Kidney epithelial cell (primary cell): ENCODE measurements at places on chromosomes 3 and 15. TPM values are rescaled to one million over a fixed set of nuclear protein-coding genes. Genes with fewer than 3 reads are reported as not detected.
A peak's percentile ranks its signal among the peaks of the same experiment; 100 is the strongest.

DNA sequence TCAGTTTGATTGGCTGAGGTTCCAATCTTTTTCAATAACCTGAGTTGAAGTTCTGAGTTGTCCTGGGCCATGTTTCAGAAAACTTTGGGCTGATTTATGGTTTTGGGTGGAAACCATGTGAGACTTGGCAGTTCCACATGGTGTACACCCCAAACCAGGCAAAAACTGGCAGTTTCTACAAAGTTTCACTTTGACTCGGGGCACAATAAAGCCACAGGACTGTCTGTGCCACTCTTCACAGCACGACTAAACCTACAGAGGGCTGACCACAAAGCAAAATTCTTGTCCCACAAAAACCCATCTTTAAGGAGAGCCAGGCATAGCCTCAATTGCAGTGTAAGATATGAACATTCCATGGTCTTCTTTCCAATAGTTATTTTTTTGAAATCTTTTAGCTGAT, 155.0 kb downstream of the DUT start:
- DNase-seq, result no peak

- DNase-seq, result peak; percentile 80
Observed at GRCh38 chr15:96285305-96285704, 45.2 kb upstream of the NR2F2 start.

The UNC13C gene
- total RNA-seq, result 0.14 and 0.21 TPM in 2 replicates

The GOLGA6A gene
- not detected in 2 replicates for total RNA-seq

The SRGAP3 gene
- 2.7 and 4.9 TPM in 2 replicates for total RNA-seq

The ACAD11 gene
- total RNA-seq, result 15.2 and 24.7 TPM in 2 replicates

DNA sequence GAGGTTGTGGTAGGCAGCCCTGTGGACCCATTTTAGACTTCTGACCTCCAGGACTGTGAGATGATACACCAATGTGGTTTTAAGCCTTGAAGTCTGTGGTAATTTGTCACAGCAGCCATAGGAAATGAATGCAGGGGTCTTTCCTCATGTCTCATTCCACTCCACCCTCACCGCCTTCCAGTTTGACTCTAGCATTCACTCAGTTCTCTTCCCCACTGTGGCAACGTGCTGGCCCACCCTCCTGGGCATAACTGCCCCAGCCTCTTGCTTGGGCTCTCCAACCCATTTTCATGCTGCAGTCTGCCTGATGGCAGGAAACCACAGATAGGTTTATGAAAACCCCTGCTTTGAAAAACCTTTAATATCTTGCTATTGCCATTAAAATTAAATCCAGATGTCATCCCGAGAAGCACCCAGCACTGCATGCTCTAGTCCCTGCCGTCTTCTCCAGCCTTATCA, 7.3 kb upstream of the TRNT1 start:
- no peak for DNase-seq

DNA sequence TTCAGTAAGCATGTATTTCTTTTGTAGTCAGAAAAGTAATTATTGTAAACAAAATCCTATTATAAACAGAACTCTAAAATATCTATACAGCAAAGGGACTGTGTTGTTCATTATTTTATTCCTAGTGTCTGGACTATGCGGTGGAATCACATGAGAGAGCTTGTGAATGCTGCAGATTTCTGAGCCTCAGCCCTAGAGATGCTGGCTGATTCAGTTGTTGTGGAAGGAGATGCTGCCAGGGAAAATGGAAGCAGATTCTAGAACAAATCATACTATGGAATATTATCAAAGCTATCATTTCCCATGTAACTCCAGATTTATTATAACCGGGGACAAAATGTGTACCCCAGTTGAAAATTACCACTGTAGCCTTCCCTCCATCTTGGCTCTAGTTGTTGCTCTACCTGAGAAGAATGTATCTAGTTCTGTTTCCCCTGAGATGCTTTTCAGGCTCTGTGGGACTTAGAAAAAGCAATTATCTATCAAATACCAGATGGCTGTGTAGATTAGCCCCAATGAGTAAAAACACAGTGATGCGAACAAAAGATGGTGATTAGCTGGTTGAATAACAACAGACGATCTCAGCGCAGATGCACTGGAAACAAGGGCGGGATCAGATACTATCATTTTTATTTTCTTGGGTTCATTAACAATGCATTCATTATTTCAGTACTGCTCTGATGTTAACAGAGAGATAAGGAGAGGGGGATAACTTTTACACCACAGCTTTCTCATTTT, 131.3 kb downstream of the TMEM108 start:
- DNase-seq, result no peak

The POTEB gene
- total RNA-seq, result not detected in 2 replicates

GRCh38 chr3:114418724-114419543, 125.1 kb downstream of the TIGIT start:
- peak; percentile 45 for DNase-seq

The EXD1 gene
- total RNA-seq, result 0.17 TPM in 1 of 2 replicates, not detected in the other

DNA sequence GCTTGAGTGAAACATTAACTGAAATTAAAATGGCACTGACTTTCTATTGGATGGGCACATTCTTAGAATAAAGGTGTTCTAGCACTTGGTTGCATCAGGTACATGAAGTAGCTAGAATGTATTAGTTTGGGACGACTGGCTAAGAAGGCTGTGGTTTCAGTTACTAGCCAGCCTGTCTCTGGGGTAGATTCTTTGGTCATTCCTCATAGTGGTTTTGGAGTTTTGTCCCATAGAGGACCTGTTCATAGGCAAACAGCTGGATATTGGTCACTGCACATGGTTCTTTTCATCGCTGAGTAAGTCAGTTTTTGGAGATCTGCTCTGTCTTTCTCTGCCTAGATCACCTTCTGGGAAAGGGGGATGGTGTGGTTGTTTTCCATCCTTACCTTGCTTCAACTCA, 55.3 kb downstream of the ADAMTSL3 start:
- DNase-seq, result peak; percentile 47

DNA sequence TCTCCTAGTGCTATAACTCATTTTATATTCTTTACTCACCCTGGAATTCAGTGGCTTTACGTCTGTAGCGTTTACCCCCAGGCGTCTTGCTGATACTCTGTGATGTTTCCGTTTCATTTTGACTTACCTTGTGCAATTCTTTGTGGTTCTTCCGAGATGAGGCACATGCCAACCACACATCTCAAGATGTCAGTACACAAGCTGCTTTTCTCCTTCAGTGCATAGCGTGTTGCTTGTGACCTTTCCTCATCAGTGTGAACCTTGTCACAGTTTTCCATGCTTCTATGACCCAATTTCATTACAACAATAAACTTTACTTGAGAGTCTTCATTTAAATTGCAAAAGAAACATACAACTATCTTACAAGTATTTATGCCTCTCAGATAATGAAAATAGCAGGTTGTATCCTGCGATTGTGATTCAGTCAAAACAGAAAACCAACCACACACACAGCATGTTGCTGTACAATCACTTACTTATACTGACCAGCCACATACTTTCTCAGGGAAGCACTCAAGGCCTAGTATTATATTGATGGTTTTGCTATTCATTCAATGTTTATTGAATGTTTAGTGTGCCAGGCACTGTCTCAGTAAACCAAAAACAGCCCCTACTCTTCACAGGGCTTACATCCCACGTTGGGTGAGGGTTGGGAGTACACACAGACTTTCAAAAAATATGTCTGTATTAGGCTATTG, 4.6 kb upstream of the TBL1XR1 start:
- DNase-seq, result no peak

GRCh38 chr15:31265871-31266711, 60.5 kb upstream of the KLF13 start:
- no peak for DNase-seq

DNA sequence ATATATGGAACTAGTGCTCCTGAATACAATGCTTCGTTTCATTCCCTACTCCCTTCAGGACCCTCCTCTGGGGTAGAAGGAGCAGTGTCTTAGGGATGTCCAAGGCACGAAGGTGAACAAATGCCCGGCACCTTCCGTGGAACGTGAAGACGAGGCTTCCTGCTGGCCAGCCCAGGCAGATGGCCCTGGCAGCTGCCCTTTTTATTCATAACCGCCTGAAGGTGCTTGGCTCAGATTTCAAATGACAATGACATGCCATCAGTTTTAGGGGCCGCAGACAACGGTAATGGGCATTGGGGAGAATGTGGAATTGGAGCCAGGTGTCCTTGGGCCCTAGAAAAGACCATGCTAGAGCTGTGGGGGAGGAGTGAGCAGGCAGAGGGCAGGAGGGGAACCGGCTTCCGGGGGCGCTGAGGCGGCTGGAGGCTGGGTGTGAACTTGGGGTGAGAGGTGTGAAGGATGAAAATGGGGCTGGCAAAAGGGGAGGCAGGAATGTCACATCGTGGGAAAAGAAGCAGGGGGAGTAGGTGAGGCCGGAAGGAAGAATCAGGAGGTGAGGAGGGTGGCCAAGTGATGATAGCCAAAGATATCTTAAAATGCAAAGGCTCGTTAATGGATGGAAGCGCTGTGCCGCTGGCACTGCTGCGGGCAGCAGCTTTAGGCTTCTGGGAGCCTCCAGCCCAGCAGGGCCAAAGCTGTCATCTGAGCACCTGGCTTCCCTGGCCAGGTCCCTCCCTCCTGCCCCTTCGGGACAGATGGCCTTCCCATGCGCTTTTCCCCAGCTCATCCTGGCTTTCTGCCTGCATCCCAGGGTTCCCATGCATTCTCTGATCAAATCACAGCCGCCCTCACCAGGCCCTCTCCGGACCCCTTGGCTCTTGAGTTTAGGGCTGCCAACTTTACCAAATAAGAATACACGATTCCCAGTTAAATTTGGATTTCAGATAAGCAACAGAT, 93.7 kb downstream of the TMEM266 start:
- no peak for DNase-seq

The ICE2 gene
- 18.6 and 34.8 TPM in 2 replicates for total RNA-seq

- no peak for DNase-seq
Observed at GRCh38 chr15:88604381-88605188, 16.6 kb upstream of the AEN start.

DNA sequence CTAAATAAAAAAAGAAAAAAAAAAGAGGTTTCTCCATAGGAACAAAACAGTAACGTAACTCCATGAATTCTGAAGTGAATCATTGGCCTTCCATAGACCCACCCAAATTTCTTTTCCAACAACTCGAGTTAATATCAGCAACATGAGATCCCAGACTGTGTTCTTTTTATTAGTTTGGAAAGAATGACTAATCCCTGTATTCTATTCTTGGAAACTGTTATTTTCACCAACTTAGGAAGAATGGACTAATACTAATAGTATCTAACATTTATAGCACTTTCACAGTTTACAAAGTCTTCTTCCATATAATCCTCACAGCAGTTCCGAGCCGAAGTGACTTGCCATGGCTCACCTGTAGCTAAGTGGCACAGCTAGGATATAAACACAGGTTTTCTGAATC, 72.7 kb upstream of the SLC4A7 start:
- no peak for DNase-seq

The KNG1 gene
- not detected in 2 replicates for total RNA-seq

- DNase-seq, result no peak
Observed at GRCh38 chr3:125587039-125587648, 8.2 kb downstream of the OSBPL11 start.

GRCh38 chr15:99169769-99170311, 65.0 kb downstream of the SYNM start:
- no peak for DNase-seq

The GOLGA6L9 gene
- 4.3 and 4.9 TPM in 2 replicates for total RNA-seq

GRCh38 chr3:71585887-71586809, 2.6 kb upstream of the FOXP1 start:
- DNase-seq, result no peak

The GOLGA6D gene
- not detected in 2 replicates for total RNA-seq

The CMTM6 gene
- total RNA-seq, result 83.7 and 102 TPM in 2 replicates

DNA sequence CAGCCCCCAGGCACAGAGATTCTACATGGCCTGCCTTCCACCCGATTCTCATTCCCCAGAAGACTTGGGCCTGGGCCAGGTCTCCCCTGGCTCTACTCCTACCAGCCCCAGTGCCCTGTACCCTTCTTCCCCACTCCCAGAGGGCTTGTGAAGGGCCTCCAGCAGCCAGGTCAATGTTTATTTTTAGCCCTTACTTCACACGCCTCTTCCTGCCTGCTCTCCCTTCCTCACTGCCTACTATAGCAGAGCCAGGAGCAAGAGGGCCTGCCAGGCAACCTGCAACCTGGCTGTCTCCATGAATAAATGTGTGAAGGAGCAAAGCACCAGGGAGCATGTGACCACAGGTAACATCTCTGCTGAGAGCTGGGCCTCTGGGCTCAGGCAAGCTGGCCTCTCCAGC, 26.4 kb upstream of the APEH start:
- no peak for DNase-seq

The CERS3 gene
- total RNA-seq, result not detected in 2 replicates

DNA sequence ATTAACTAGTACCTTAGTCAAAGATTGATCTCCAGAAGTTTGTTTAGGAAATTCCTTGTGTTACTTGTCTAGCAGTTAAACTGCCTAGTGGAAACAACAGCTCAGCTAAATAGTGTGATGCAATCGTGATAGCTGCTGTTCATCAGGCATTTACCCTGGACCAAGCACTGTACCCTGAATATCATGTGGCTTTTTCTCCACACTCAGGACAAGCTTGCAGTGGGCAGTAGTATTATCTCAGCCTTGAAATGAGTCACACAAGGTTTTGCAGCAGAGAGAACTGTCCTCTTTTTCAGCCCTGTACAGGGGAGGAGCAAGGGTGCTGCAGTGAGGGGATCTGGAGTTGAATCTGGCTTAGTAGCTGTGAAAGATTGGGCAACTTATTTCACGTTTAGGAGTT, 208.4 kb downstream of the TP63 start:
- peak; percentile 90 for DNase-seq

- no peak for DNase-seq
Observed at GRCh38 chr15:74497584-74497983, 36.6 kb upstream of the UBL7 start.
